ENCODE measurements at places on chromosomes 4 and X.

DNA sequence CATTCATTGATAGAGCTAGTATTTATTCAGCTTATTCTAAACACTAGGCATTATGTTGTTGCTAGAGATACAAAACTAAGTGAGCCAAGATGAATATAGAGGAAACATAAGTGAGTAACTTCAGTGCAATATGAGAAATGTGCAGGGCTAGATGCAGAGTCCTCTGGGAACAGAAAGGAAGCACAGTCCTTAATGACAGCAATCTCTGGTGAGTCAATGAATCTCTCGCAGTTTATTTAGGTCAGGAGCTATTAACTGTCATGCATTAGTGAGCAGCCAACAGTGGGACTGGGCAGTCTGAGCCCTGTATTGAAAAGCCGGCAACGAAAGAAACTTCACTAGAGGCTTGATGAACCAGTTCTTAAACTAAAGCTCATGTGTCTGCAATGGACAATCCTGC, 598.1 kb upstream of the MAGEB2 start:
- no peak for DNase-seq

DNA sequence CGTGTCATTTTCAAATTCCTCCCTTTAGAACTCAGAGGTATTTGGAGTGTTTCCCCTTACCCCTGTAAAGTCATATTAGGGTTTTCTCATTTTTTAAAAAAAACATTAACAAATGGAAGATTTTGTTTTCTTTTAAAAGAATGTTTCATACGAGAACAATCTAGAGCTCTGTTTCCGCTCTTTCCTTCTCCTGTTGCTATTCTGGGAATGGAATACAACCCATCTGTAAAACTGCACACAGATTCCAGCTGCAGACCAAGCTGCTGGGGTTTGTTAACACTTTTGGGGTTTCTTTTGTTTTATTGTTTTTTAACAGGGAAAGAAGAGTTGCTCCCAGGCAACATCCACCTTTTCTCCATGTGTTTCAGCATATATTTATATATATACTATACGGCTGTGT, 61.3 kb downstream of the HCCS start:
- DNase-seq = no peak

DNA sequence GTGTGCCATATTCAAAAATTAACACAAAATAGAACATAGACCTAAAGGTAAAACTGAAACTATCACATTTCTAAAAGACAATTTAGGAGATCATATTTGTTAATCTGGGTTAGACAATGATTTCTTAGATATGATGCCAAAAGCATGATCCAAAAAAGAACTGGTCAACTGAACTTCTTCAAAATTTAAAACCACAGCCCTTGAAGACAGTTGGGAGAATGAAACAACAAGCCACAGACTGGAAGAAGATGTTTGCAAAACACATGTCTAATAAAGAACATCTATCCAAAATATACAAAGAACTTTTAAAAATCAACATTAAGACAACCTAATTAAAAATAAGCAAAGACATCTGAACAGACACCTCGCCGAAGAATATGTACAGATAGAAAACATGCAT, 19.5 kb downstream of the COMMD8 start:
- no peak for DNase-seq

- no peak for DNase-seq
Measured at GRCh38 chr4:8504279-8505007, 63.9 kb downstream of the TRMT44 start.

DNA sequence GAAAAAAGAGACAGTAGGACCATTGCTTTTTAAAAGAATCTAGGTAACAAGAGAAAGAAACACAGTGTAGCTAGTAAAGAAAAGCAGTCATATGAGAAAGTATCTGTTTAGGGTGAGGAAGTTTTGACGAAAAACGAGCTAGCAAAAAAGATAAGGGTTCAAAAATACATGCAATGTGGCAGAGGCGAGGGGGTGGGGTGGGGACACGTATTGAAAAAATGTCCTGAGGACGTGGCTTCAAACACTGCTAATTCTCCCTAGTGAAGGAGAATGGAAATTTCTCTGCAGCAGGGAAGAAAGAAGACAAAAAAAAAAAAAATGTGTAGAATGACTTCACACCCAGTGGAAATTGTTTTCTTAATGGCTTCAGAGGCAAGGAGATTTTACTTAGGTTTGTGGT, 856.4 kb upstream of the INTU start:
- DNase-seq = no peak

- DNase-seq = no peak
Measured at GRCh38 chr4:122702939-122703338, 29.6 kb upstream of the BBS12 start.

DNA sequence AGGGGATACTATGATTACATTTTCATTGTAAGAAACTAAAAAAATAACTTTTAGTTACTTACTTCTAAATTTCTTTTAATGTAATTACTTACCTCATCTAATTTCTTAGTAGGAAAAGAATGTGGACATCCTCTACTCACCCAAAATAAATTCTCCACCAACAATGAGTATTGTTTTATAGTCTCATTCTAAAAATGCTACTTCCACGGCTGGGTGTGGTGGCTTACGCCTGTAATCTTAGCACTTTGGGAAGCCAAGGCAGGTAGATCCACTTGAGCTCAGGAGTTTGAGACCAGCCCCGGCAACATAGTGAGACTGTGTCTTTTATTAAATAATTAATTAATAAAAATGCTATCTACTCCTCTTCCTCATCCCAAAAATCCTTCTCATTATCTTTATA, 99.8 kb downstream of the PPA2 start:
- no peak for DNase-seq

DNA sequence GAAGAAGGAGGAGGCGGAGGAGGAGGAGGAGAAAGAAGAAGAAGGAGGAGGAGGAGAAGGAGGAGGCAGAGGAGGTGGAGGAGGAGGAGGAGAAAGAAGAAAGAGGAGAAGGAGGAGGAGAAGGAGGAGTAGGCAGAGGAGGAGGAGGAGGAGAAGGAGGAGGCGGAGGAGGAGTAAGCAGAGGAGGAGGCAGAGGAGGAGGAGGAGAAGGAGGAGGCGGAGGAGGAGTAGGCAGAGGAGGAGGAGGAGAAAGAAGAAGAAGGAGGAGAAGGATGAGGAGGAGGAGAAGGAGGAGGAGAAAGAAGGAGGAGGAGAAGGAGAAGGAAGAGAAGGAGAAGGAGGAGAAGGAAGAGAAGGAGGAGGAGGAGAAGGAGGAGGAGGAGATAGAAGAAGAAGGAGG, 19.9 kb downstream of the MRFAP1 start:
- DNase-seq = no peak

DNA sequence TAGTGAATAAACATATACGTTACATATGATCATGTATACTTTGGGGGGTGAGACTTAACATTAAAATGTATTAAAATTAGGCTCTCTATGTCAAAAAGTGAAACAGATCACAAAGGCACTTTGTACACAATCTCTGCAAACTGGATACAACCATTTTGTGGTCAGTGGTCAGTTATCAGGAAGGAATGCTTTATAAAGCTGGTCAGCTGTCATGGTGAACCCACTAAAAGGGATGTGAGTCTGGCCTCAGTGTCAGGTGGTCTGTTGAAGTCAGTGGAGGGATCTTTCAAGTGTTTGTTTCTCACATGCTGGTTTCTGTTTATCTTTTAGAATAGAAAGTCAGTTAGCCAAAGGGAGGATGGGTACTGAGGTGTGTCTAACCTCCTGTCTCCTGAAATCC, 875.5 kb upstream of the INTU start:
- no peak for DNase-seq

GRCh38 chrX:50168241-50168687, 32.5 kb downstream of the AKAP4 start:
- DNase-seq = peak; percentile 13

DNA sequence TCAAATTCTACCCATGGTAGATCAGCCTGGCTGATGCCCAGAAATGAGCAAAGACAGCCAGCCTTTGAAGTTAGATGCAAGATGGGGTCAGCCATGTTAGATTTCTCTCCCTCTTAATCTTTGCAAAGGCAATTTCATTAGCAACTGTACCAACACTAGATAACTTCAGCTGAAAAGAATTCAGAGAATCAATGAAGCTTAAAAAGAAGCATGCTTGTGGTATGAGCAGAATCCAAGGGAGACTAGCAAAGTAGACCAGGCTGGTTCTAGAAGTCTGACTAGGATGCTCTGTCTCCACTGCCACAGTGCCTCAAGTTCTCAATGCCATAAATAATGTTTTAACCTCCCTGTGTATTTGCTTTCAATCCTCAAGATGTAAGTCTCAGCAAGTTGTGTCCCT, 247.3 kb downstream of the SLC7A11 start:
- DNase-seq = no peak

- DNase-seq = no peak
Measured at GRCh38 chr4:150600812-150601445, 19.0 kb downstream of the MAB21L2 start.

DNA sequence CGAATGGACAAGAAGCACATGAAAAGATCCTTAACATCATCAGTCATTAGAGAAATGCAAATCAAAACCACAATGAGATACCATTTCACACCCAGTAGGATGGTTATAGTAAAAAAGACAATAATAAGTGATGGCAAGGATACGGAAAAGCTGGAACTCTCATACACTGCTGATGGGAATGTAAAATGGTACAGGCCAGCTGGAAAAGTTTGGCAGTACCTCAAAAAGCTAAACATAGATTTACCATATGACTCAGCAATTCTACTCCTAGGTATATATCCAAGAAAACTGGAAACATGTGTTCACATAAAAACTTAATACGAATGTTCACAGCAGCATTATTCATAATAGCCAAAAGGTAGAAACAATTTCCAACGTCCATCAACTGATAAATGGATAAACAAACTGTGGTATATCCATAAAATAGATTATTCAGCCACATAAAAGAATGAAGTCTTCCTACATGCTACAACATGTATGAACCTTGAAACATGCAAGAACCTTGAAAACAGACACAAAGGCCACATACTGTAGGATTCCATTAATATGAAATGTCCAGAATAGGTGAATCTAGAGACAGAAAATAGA, 11.9 kb downstream of the RPS6KA3 start:
- DNase-seq = no peak

DNA sequence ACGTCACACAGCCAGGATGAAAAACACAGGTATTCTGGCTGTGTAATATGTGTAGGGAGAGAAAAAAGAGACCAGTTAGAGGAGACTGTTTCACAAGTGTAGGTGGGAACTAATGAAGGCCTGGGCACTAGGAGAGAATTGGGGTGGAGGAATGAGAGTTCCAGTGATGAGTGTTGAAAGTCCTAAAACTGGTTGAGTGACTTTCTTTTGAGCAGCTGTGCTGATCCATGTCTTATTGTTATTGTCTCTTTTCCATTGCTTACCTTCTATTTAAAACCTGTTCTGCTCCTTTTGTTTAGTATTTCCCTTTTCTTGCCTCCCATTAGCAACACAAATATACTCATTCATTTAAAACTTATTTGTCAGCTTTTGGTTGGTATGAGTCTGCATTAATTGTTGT, 88.7 kb downstream of the PDLIM5 start:
- DNase-seq = no peak

DNA sequence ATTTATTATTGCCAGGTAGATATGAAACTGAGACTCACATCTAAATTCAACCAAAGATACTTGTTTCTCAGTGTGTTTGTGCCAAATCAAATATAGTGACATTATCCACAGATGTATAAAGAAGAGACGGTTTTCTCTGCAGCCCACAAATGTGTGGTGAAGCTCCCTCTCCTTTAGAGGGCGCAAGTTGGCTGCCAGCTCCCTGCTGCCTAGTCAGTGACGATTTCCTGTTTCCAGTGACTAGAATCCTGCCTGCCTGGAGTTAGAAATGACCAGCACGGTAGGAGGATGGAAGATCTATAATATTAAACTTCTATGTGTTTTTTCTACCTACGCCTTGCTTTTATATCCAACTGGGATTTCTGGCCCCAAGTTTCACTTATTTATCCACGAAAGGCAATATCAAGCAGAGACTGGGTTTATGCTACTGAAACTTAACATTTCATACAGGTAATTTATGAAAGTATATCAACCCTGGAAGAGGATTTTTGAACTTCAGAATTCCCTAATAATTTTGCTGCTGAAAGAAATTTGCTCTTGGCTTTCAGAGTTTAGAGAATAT, 1793.7 kb upstream of the TENM3 start:
- peak; percentile 45 for DNase-seq

GRCh38 chr4:150007512-150007911, 70.7 kb upstream of the DCLK2 start:
- DNase-seq = no peak

DNA sequence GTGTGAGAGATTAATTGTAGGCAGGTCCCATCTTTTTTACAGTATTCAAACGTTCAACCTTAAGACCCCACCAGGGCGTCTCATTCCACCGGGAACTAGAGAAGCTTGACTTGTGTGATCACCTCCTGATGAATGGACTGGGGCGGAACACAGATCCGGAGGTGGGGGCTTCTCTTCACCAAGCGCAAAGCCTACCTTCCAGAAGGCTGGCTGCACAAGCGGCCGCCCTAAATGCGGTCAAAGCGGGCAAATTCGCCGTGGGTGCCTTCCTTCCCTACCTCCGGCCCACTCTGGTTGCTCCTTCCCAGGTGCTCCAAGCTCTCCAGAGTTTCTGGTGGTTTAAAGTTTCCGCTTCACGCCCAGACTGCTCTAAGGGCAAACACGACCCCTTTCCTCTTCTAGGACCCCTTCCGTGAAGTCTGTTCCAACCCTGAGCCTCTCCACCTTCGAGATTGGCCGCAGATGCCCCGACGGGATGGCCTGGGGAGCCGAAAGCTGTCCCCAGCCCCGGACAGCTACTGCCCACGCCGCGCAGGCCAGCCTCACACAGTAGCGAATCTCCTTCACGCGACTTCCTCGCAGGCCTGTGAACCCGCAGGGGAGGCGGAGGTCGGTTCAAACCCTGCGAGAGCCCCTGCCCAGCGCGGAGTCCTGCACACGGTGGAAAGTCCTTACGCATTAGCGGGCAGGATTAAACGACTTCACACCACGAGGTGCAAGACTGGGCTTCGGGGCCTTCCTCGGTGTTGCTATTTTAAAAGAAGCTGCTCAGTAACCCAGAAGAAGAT, 1.6 kb upstream of the WWC2 start:
- peak; percentile 34 for DNase-seq

- DNase-seq = no peak
Measured at GRCh38 chr4:152678841-152679240, 956 bp downstream of the TMEM154 start.

DNA sequence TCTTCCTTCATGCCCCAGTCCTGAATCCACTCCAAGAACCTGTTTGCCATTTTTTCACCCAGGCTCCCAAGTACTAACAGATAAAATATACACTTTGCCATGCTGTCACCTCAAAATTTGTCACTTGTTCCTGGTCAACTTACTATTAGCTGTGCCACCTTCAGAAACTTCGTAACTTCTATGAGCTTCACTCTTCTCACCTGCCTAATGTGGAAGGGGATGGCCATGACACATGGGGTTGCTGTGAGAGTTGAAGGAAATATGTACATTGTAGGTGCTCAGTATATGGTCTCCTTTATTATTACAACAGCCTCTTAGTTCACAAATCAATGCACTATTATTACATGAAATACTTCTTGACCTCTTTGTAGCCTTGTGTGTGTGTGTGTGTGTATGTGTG, 10.4 kb downstream of the TMSB4X start:
- no peak for DNase-seq

DNA sequence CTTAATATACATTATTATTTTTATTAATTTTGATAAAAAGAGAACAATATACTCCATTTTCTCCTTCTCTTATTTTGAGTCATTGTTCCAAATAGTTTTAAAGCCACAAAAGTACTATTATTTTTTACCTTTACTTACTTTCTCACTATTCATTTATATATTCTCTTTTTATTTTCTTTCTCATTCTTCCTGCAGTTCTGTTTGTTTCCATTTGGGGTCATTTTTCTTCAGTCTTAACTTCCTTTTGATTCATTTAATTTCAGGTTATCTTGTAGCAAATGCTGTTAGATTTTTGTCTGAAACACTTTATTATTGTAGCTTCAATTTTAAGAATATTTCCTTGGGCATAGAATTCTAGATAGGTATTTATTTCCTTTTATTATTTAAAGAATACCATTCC, 438.6 kb upstream of the EPHA5 start:
- DNase-seq = no peak
